ENCODE measurements at places on chromosomes 11 and 22. TPM values are rescaled to one million over a fixed set of nuclear protein-coding genes. Genes with fewer than 3 reads are reported as not detected.

- DNase-seq = no peak
Observed at GRCh38 chr11:22079133-22079872, 113.6 kb upstream of the ANO5 start.

DNA sequence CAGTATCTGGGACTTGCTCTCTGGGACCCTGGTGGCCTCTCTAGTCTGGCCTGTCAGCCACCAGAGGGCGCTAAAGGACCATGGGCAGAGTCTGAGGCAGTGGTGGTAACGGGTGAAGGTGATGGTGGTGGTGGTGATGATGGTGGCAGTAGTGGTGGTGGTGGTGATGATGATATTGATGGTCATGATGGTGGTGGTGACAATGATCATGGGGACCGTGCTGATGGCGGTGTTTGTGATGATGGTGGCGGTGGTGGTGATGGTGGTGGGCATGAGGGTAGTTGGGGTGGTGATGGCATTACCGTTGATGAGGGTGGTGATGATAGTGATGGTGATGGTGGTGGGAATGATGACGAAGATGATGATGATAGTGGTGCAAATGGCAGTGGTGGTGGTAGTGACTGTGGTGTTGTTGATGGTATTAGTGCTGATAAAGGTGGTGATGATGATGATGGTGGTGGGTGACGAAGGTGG, 16.0 kb downstream of the TRPM5 start:
- DNase-seq = peak; percentile 19

- DNase-seq = peak; percentile 91
Observed at GRCh38 chr11:12376259-12377081, 901 bp upstream of the PARVA start.

DNA sequence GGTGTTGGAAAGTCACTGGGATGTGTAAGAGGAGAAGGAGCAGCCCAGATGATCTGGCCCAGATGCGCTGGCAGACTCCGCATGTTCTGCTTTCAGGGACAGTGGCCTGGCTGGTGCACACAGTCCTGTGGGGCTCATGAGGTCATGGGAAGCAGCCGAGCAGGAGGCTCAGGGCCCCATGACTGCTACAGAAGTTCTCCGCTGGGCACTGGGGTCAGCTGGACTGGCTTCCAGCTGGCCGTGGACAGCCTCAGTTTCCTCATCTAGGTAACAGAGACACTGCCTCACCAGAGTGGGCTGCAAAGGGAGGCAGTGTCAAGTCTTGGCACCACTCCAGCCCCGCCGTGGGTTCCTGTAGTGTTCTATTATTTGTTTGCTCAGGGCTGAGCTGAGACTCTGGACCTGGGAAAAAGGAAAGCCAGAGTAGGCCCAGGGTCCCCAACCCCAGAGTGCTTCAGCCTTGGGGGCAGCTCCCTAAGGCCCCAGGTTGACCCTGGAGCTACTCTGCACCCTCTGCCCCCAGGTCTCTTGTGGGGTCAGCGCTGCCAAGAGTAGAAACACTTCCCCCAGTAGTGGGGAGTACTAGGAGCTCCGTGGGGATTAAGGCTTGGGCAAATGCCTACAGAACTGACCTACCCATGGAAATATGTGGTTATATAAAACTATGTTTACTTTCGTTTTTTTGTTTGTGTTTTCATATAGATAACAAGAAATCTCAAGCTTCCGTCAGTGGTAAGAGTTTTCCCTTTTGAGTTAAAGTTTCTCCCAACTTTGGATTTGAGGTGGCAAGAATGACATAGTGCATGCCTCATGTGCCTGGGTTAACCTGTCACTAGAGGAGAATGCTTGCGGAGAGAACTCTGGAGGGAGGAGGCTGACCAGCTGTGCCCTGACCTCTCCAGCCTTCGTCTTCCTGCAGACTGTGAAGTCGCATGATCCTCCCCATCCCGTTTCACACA, 45.3 kb downstream of the MED15 start:
- DNase-seq = peak; percentile 90

DNA sequence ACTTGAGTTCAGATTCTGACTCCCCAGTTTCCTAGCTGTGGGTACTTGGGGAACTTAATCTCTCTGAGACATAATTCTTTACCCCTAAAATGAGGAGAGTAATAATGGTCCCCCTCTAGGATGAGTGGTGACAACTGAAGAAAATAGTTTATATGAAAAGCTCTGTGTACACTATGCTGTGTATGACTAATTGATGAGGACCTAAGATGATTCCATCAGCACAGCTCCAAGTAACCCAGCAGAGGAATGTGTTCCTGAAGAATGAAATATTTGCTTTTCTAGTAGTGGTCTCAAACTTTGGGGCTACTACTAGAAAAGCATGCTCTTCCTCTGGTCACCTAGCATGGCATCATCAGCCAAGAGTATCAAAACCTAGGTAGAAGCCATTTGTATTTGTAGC, 217.3 kb upstream of the NARS2 start:
- no peak for DNase-seq

DNA sequence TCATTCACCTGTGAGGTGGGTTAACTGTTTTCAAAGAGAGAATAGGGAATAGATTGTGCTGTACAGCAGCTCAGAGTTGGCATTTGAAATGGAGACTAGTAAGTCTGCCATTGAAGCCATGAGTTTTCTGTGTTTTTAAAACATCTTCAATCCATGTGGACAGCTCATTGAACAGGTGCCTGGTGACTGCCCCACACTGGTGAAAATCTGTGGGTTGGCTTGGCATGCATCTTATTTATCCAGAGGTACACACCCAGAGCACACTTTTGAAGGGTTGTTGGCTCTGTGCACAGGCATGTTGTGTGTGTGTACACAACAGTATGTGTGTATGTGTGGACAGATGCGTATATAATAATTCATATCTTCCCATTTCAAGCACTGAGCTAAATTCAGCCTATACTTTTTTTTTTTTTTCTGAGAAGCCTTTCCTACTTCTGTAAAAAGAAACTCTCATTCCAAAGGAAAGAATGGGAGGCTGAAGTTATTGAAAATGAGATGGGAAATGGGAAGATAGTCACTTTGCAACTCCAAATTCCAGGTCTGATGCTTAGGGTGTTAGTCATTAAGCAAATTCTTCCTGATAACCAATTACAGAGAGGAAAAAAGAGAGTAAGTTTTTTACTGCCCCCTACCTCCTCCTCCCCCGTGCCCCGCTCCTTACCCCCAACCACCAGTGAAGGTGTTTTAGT, 7.0 kb upstream of the LYVE1 start:
- DNase-seq = peak; percentile 36

- DNase-seq = no peak
Observed at GRCh38 chr22:38338772-38339379, 21.6 kb upstream of the CSNK1E start.

GRCh38 chr11:66768818-66769217, 39.8 kb upstream of the SPTBN2 start:
- DNase-seq = no peak

GRCh38 chr11:4644233-4644632, 451 bp downstream of the OR51E1 start:
- DNase-seq = no peak

The SMC1B gene
- total RNA-seq = not detected
